ENCODE measurements at places on chromosomes 16 and 17.
A peak's percentile ranks its signal among the peaks of the same experiment; 100 is the strongest.

- DNase-seq = peak; percentile 43
Measured at GRCh38 chr16:82031116-82032084, 3.7 kb upstream of the HSD17B2 start.

DNA sequence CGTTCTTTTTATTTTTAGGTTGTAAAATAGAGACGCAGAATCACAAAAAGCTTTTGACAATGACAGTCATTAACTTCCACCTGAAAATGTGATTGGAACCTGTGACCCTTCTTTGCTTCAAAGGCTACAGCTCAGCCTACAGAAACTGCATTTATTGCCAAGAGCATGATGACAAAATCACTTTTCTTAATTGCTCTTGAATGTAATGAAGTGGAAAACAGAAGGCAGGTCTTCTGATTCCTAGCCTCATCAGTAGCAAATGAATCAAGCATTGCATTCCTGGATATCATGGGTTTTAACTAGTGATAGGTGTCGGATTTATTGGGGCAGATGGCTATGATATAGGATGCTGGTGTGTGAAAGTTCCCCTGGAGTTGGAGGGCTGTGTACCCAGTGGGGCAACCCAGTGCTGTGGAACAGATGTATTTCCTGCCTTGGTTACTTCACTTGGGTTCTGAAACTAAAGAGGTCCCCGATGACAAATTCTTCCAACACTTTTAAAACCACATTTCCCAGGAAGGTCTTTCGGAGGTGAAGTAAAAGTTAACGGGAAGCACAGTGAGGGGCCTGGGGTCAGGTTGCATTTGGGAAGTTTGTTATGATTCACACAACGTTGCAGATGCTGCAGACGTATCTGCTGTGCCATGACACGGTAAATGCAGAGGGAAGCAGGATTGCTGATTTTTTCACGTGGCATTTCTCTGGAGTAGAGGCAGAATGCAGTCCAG is 127.5 kb downstream of the HS3ST3A1 start:
- no peak for DNase-seq

- DNase-seq = no peak
Measured at GRCh38 chr16:72171236-72171635, 719 bp downstream of the PMFBP1 start.

GRCh38 chr17:8409966-8410882 is 12.6 kb upstream of the RNF222 start:
- peak; percentile 79 for DNase-seq

Data from common myeloid progenitor, CD34-positive (primary cell).